Astrocyte of the cerebellum (primary cell): ENCODE measurements at places on chromosomes 6 and 20.

GRCh38 chr6:4518506-4518905 lies 257.7 kb upstream of the CDYL start:
- no peak for DNase-seq

- DNase-seq: peak; percentile 22
These were observed 136.9 kb downstream of the FOXO3 start for GRCh38 chr6:108697561-108698161.

DNA sequence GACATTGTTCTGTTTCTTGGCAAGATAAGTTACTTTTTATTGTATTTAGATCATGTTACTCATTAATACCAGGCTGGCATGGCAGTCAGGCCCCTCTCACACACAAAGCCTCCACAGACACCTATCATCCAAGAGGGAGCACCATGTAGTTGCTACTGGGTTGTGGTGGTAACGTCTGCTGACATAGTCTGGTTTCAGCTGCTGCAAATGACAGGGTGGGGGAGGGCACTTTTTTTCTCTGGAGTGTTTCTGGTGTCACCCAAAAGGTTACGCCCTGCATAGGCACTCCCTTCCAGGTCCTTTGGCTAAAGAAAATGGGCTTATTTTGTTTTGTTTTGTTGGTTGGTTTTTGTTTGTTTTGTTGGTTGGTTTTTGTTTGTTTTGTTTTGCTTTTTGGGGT lies 236.4 kb upstream of the RIMS1 start:
- no peak for DNase-seq

GRCh38 chr6:11223286-11223864 lies 9.1 kb downstream of the NEDD9 start:
- no peak for DNase-seq

DNA sequence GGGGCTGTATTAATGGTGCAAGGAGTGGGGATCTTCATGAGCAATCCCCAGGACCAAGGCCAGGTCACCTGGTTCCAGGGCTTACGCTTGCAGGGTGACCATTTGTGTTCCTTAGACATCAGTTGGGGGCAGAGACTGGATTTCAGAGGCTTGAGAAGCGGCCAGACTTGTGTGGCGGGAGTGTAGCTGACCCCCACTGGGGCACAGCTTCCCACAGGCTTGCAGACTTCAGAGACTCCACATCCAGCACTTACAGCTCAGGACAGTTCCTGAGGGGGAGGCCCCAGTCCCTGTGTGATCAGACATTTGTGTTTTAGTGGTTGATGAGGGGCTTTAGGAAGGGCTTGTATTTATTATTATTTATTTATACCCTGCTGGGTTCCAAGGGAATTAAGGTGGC lies 15.3 kb downstream of the TJAP1 start:
- peak; percentile 50 for DNase-seq

GRCh38 chr20:47326658-47327268 lies 29.7 kb downstream of the ZMYND8 start:
- DNase-seq: no peak

DNA sequence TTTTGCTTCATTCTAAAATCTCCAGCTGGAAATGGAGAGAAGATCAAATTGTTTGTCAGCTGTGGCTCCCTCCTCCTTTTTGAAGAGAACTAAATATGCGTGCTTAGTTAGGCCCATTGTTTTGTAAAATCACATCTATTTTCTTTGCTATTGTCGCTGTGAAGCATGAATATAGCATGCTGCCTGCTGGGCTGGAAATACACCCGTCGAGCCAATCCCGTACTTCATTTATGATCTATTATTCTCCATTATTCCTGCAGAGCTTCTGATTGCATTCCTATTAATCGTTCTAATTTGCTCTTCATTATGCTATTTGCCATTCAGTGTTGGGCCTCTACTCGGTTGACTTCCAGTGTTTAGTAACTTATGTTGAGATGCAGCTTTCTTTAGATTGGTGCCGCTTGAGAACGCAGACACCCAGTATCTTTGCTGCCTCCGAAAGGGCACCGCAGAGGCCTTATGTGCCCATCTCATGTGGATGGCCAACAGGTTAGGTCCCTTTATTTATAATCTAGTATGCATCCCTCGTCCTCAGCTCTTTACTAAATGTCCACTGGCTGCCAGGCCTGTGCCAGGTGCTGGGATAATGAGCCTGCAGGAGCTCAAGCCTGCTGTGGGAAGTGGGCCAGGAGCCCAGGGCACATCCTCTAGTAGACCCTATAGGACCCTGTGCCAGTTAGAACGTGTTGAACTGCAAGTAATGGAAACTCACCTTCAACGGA lies 45.6 kb downstream of the FAM50B start:
- DNase-seq: no peak

GRCh38 chr6:33343953-33344611 lies 26.5 kb upstream of the ZBTB22 start:
- DNase-seq: no peak

DNA sequence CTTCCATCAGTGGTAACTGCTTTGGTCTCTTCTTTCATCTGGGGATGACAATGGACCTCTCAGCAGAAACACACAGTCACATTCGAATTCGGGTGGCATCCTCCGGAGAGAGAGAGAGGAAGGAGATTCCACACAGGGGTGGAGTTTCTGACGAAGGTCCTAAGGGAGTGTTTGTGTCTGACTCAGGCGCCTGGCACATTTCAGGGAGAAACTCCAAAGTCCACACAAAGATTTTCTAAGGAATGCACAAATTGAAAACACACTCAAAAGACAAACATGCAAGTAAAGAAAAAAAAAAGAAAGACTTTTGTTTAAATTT lies 6.1 kb downstream of the EDN1 start:
- DNase-seq: peak; percentile 39

- DNase-seq: no peak
These were observed 154.0 kb downstream of the KIF16B start for GRCh38 chr20:16419138-16419715.

GRCh38 chr20:44064501-44065400 lies 122.2 kb downstream of the JPH2 start:
- DNase-seq: no peak

DNA sequence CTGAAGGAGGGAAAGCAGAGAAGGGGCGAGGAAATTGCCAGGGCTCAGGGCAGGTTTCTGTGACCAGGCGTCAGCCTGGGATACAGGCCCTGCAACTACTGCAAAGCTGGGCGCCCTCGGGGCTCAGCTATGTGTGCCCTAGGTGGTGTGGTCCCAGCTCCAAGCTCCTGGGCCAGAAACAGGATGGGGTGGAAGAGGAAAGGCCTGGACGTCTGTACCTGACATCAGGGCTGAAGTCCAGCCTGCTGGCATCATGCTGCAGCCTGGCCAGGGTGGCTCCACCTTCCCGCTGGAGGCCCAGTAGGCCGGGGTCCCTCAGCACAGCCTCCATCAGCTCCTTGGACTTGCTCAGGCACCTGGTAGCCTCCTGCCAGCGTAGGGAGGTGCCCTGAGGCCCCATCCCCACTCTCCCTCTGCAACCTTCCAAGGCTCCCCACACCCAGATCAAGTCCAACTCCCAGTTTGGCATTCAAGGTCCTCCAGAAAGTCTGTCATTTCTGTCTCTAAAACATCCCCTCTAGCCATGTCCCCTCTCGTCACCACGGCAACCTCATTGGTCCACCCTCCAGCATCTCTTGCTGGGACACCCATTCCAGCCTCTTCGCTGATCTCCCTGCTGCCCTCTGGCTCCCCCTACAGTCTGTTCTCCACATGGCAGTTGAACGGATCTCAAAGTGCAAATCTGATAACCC lies 38.2 kb downstream of the KIAA1755 start:
- DNase-seq: no peak
